Osteocyte (in vitro differentiated cells): ENCODE measurements at places on chromosomes 1 and 21.

DNA sequence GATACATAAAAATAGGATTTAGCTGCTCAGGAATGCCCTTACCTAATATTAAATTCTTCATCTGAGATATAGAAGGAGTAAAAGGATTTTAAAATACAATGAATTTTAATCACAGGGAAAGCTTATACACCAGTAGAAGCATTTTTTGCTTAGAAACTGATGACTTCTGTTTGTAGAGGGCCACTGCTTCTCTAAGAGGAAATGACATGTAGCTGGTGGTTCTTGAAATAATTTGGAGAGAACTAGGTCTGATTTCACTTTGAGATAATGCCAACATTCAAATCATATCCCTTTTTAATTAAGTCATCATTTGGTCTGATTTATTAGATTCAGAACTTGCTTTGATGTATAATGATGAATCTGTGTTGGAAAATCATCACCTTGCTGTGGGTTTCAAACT lies 166.6 kb upstream of the SGIP1 start:
- H3K27me3 ChIP-seq, result no peaks in the 10 kb centered on the region
- H3K36me3 ChIP-seq, result peaks cover 86% of the 10 kb centered on the region
- H3K4me1 ChIP-seq, result peaks cover 42% of the 10 kb centered on the region
- DNase-seq, result no peak

- peak overlapping the region; percentile 94 for H3K27ac ChIP-seq
- no peaks in the 10 kb centered on the region for H3K36me3 ChIP-seq
- no peak overlapping the region for H3K4me3 ChIP-seq
Observed at GRCh38 chr1:70874818-70875217, 172.8 kb downstream of the PTGER3 start.

- peak within 1 kb of the TSS; percentile 51 for H3K4me3 ChIP-seq
- peaks cover 24% of the 10 kb centered on the region for H3K27me3 ChIP-seq
- peaks cover 14% of the 10 kb centered on the region for H3K4me1 ChIP-seq
- H3K27ac ChIP-seq, result no peak within 1 kb of the TSS
Observed at GRCh38 chr1:47023268-47024140, at the start of gene CYP4X1. Gene CYP4X1 (plus strand): TSS chr1:47023669. CDS start chr1:47023818, 149 bp downstream.

GRCh38 chr1:8113262-8114220 lies 87.4 kb upstream of the ERRFI1 start:
- H3K4me1 ChIP-seq, result peaks cover 58% of the 10 kb centered on the region
- peak overlapping the region; percentile 88 for H3K27ac ChIP-seq
- DNase-seq, result no peak
- no peaks in the 10 kb centered on the region for H3K27me3 ChIP-seq

- peaks cover 20% of the 10 kb centered on the region for H3K4me1 ChIP-seq
- DNase-seq, result no peak
- no peaks in the 10 kb centered on the region for H3K27me3 ChIP-seq
- peak overlapping the region; percentile 89 for H3K27ac ChIP-seq
Observed at GRCh38 chr1:115251856-115252255, 86.2 kb downstream of the NGF start.

DNA sequence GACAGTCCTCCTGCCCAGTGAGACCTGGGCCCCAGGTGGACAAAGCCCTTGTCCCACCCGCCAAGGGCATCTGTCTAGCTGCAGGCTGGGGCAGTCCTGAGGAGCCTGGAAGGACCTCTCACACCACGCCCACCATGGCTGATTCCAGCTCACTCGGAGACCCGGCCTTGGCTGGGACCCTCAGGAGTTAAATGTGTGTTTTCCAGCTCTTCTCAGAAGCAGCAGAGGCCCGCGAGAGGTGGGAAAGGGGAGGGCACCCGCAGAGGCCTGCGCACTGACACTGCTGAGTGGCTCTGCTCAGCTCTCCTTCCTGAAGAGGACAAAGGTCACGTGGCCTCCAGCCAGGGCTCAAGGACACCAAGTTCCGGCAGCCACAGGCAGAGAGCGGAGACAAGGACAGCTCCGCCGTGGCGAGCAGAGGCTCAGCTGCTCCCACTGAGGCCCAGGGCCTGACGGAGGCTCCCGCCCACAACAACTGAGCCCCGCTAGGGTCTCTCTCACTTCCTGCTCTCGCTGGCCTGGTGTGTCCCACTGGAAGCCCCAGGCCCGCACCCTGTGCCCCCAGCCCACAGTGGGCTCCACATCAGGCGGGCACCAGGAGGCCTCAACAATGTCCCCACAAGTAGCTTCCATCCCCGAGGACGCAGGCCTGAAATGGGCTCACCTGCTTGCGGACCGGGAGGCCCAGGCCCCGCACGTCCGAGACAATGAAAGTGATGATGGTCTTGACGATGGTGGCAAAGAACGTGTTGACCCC lies 16.9 kb downstream of the SLC19A1 start:
- no peak overlapping the region for H3K27ac ChIP-seq
- H3K36me3 ChIP-seq, result peaks cover 12% of the 10 kb centered on the region
- H3K27me3 ChIP-seq, result no peaks in the 10 kb centered on the region
- H3K4me3 ChIP-seq, result no peak overlapping the region

DNA sequence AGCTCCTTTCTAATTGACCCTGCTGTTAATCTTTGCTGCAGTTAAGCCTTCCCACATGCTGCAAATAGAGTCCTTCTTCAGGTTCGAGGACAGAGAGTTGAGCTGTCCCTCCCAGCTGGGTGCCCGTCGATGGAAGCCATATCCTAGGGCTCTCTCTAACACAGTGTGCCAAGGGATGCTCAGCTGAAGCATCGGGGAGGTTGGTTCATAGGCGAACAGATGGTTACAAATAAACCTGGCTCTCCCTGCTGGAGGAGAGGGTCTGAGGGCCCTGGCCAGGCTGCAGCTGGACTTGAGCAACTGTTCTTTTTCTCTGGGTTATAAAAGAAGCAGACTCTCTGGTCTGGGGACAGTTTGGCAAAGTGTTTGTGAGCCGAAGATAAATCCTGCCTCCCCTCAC lies 120.3 kb upstream of the C8B start:
- no peaks in the 10 kb centered on the region for H3K36me3 ChIP-seq
- H3K27me3 ChIP-seq, result peaks cover 5% of the 10 kb centered on the region
- H3K4me3 ChIP-seq, result no peak overlapping the region

DNA sequence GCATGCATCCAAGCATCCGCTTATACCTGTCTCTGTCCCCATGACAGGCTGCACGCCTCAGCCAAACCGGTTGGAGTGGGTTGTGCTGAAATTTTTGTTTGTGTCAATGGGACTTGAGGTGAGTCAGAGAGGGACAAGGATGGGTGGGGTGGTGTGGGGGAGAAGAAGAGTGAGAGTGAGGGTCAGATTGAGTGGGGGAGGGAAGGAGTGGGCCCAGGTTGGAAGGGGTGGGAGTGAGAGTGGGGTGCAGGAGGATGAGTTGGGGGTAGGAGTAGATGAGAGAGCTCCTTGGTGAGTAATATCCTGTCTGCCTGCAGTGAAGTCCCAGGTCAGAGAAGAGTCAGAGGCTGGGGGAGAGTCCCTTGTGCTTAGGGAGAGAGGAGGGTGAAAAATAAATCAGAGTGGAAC lies 3.3 kb upstream of the NECTIN4 start:
- no peak for DNase-seq
- no peak overlapping the region for H3K27ac ChIP-seq
- H3K27me3 ChIP-seq, result peaks cover 18% of the 10 kb centered on the region
- H3K4me3 ChIP-seq, result no peak overlapping the region
- H3K4me1 ChIP-seq, result peaks cover under 1% of the 10 kb centered on the region

DNA sequence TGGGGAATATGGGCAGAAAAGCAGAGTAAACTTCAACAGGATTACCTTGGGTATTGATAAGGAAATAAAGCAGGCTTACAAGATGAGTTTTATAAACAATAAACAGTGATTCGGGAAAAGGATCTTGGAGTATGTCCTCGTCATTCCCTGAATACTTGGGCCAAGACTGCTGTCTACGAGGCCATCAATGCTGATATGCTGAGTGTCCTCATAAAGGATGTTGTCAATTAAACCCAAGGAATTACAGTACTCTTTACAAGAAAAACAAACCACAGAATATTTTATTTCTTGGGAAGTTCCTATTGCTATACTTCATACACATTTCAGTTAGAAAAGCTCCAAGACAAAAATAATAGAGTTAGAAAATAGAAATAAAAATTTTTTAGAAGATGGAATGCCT lies 34.9 kb downstream of the ATP1B1 start:
- H3K4me3 ChIP-seq, result no peak overlapping the region
- no peaks in the 10 kb centered on the region for H3K27me3 ChIP-seq
- no peaks in the 10 kb centered on the region for H3K36me3 ChIP-seq
- H3K27ac ChIP-seq, result peak overlapping the region; percentile 13
- peaks cover 21% of the 10 kb centered on the region for H3K4me1 ChIP-seq

- H3K4me3 ChIP-seq, result no peak overlapping the region
- H3K27ac ChIP-seq, result no peak overlapping the region
- DNase-seq, result no peak
- H3K4me1 ChIP-seq, result no peaks in the 10 kb centered on the region
- no peaks in the 10 kb centered on the region for H3K36me3 ChIP-seq
- H3K27me3 ChIP-seq, result peaks cover 40% of the 10 kb centered on the region
Observed at GRCh38 chr1:18557621-18558465, 72.8 kb upstream of the PAX7 start.

DNA sequence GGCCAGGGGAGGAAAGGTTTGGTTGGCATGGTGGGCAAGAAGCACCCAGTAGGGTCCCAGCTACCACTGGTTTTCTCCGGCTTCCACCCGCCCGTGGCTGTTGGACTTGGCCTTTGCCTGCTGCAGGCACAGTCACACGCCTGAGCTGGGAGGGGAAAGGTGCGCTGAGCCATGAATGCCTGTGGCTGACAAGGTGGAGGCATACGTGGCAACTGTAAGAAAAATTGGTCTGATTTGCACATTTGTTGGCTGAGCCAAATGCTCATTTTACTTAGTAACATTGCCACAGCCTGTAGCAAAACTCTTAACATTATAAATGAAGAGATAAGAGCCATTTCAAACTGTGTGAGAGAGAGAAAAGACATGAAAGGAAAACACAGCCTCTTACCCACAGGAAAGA lies 191.6 kb downstream of the PTPRC start:
- H3K27me3 ChIP-seq, result no peaks in the 10 kb centered on the region
- H3K27ac ChIP-seq, result no peak overlapping the region
- H3K4me3 ChIP-seq, result no peak overlapping the region

- peaks cover 27% of the 10 kb centered on the region for H3K4me1 ChIP-seq
- peaks cover 2% of the 10 kb centered on the region for H3K36me3 ChIP-seq
- peak overlapping the region; percentile 88 for H3K4me3 ChIP-seq
- DNase-seq, result peak; percentile 96
- H3K27me3 ChIP-seq, result no peaks in the 10 kb centered on the region
- peak overlapping the region; percentile 96 for H3K27ac ChIP-seq
Observed at GRCh38 chr1:1000357-1001056, 610 bp upstream of the HES4 start.

DNA sequence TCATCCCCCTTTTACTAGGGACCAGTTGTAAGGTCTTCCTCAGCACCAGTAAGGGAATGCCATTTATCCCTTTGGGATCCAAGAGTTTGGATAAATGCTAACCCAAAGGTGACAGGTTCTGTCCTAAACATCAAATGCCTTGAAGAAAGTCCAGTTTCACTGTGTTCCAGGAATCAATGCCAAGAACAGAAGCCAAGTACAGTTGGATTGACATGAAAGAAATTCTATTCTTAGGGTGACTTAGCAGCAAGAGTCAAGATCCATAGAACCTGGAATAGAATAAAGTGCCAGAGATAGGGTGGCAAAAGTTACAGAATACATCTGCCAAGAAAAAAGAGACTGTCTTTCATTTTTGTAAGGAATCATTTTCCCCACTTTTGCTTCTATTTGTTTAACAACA lies 94.9 kb upstream of the ADAMTS5 start:
- H3K36me3 ChIP-seq, result peaks cover 12% of the 10 kb centered on the region
- H3K4me1 ChIP-seq, result peaks cover 49% of the 10 kb centered on the region
- no peak for DNase-seq
- H3K27ac ChIP-seq, result no peak overlapping the region
- no peaks in the 10 kb centered on the region for H3K27me3 ChIP-seq

DNA sequence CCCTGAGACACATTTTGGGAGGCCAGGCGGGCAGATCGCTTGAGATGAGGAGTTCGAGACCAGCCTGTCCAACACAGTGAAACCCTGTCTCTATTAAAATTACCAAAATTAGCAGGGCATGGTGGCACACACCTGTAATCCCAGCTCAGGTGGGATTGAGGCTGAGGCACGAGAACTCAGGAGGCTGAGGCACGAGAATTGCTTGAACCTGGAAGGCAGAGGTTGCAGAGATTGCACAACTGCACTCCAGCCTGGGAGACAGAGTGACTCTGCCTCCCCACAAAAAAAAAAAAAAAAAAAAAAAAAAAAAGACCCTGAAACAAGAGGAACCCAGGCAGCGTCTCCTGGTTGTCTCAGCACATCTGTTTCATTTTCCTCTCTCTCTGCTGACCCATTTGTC lies 24.2 kb downstream of the PGM1 start:
- H3K4me3 ChIP-seq, result no peak overlapping the region
- H3K27me3 ChIP-seq, result no peaks in the 10 kb centered on the region
- H3K27ac ChIP-seq, result no peak overlapping the region
- no peaks in the 10 kb centered on the region for H3K36me3 ChIP-seq
- DNase-seq, result no peak

DNA sequence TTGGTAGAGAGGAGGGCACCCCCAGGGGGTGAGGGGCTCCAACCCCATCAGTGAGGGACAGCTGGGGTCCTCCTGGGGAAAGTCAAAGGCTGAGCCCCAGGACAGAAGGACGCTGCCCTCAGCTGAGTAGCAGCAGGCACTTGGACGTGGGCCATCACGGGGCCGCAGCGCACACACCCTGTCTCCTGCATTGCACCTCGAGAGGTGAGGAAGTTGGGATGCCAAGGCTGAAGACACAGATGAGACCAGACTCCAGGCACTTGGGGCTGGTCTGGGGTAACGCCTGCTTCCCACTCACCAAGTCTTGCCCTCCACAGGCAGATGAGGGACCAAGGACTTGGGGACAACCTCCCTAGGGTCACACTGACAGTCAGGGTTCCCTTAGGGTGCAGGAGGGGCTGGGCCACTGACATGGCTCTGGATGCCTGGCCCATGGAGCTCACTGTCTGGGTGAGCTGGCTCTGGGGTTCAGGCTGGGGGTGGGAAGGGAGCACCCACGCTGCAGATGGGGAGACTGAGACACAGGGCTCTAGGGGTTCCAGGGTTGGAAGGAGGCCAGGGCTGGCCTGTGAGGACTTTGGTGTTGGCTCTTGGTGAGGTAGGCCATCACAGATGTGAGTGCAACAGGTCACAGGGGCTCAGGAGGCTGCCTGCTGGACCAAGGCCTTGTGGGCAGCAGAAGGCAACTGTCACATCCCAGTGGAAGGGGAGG lies 16.6 kb upstream of the ZNF678 start:
- peak; percentile 80 for DNase-seq
- H3K36me3 ChIP-seq, result no peaks in the 10 kb centered on the region
- no peak overlapping the region for H3K27ac ChIP-seq
- H3K4me1 ChIP-seq, result peaks cover 6% of the 10 kb centered on the region
- H3K27me3 ChIP-seq, result peaks cover 3% of the 10 kb centered on the region

- H3K27me3 ChIP-seq, result peaks cover 3% of the 10 kb centered on the region
- H3K4me1 ChIP-seq, result no peaks in the 10 kb centered on the region
- no peak for DNase-seq
- no peak overlapping the region for H3K27ac ChIP-seq
- H3K36me3 ChIP-seq, result no peaks in the 10 kb centered on the region
- no peak overlapping the region for H3K4me3 ChIP-seq
Observed at GRCh38 chr1:104120525-104120924, 370.8 kb downstream of the AMY1C start.
